Keratinocyte (primary cell): ENCODE measurements at places on chromosomes 16 and 17.
A peak's percentile ranks its signal among the peaks of the same experiment; 100 is the strongest.

DNA sequence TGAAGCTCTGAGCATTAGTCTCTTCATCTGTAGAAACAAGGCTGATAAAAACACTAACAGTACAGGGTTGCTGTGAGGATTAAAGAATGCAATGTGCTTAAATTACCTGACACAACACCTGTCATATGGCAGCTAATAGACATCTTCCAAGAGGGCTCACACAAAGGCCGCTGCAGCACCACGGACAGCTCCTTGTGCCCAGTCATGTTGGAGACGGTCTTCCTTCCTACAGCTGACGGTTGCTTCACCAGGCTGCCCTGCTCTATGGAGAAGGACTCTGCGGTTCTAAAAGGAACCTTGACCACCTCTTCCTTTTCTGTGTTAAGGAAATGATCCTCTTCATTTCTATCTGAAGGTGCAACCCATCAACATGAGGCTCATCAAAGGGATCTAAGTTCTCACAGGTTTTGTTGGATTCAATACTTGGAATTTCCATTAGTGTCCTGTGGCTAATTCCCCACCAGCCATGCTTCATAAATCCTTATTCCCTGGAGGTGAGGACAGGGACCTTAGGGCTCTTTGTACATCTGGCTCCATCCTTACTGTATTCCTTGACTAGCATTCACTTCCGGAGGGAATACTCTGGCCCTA, 138.9 kb upstream of the CES5A start:
- DNase-seq = peak; percentile 15

DNA sequence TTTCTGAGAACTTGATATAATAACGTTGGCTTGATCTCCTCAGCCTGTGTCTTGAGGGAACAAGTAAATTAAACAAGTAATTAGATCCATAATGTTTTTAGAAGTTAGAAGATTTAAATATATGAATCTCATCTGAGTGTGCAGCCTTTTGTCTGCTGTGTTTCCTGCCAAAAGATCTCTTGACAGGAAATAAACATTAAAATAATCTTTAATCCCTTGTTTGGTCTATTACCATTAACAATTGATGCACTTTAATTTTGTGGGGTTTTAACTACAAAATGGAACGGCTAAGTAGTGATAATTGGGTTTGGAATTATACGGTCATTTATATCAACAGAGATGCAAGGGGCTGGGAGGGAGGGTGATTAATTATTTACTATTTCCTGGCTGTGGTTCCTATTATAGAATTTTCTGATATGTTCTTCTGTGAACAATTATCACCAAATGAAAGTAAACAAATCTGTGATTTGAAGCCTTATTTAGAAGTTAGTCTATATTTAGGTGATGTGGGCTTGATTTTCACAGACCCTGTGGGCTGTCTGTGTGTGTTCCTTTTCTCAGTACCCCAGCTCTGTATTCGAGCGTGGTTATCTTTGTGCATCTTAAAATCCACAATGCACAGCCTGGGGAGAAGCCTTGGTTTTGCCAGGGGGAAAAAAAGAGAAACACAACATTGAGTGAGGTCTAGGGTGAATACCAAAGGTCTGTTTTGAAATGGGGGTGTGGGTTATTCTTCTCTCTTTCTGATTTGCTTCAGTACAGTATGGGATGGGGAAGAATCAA, 556.1 kb downstream of the WWOX start:
- DNase-seq = no peak

DNA sequence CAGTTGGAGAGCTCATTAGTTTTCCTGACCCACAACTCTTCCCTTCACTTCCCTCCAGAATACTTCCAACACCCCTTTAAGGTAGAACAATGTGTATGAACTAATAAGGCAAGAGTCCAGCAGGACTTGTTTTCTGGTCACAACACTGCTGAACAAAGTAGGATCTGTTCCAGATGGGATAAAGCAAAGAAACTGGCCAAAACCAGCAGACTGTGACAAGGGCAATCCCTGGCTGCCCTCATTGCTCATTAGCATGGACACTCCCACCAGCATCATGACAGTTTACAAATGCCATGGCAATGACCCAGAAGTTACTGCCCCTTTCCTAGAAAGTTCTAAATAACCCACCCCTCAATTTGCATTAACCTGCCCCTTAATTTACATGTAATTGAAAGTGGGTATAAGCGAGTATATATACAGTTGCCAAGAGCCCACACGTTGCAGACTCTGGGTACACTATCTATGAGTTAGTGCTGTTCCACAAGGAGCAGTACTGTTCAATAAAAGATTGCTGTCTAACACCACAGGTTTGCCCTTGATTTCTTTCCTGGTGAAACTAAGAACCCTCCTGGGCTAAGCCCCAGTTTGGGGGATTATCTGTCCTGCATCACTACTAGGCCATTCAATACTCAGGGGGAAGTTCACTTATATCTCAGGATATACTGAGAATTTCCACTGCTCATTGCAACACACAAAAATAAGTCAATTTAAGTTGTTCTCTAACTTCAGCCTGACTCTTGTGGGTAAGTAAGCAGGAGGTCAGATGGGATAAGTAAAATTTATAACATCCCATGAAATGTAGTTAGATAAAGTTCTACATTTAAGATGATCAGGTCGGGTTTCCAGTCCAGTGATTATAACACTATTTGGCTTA, 82.3 kb downstream of the SSH2 start:
- no peak for DNase-seq

DNA sequence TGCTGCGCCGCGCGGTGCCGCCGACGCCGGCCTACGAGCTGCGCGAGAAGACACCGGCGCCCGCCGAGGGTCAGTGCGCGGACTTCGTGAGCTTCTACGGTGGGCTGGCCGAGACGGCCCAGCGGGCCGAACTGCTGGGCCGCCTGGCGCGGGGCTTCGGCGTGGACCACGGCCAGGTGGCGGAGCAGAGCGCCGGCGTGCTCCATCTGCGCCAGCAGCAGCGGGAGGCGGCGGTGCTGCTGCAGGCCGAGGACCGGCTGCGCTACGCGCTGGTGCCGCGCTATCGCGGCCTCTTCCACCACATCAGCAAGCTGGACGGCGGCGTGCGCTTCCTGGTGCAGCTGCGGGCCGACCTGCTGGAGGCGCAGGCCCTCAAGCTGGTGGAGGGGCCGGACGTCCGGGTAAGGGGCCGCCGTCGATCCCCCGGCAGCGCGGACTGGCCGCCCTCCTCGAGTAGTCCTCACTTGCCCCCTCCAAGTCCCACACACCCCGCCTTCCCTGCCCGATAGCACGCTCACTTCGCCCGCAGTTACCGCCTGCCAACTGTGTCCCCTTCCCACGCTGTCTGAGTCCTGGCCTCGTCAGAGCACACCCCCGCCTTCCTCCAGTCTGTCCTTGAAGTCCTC, 470 bp downstream of the MLYCD start:
- no peak for DNase-seq

GRCh38 chr16:72542102-72542501, 370.1 kb upstream of the PMFBP1 start:
- no peak for DNase-seq

GRCh38 chr17:4738136-4739121, 1.2 kb upstream of the ZMYND15 start:
- DNase-seq = peak; percentile 21

- peak; percentile 48 for DNase-seq
Measured at GRCh38 chr17:62780269-62780668, 27.8 kb downstream of the MARCHF10 start.

DNA sequence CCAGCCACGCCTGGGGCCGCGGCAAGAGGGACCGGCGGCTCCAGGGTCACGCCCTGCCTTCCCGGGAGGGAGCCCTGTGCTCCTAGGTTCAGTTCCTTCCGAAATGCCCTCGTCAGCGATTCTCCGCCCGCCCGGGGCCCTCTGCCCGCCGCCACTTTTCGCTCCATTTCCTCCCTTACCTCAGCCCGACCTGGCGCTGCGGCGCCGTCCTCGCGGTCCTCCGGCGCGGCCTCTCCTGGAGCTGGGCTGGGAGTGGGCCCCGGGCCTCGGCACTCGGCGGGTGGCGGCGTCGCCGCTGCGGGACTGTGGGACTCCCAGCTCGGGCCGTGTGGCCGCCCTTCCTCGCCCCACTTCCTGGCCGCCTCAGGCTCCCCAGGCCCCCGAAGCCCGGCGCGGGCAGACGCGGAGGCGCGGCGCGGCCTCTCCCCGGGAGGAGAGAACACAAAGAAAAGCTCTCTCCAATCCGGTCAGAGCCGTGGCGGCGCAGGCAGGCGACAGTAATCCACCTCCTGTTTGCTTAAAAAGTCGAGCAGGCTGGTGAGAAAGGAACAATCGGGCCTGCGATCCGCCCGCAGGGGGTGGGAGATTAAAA, 1.6 kb downstream of the BAHCC1 start:
- DNase-seq = no peak

DNA sequence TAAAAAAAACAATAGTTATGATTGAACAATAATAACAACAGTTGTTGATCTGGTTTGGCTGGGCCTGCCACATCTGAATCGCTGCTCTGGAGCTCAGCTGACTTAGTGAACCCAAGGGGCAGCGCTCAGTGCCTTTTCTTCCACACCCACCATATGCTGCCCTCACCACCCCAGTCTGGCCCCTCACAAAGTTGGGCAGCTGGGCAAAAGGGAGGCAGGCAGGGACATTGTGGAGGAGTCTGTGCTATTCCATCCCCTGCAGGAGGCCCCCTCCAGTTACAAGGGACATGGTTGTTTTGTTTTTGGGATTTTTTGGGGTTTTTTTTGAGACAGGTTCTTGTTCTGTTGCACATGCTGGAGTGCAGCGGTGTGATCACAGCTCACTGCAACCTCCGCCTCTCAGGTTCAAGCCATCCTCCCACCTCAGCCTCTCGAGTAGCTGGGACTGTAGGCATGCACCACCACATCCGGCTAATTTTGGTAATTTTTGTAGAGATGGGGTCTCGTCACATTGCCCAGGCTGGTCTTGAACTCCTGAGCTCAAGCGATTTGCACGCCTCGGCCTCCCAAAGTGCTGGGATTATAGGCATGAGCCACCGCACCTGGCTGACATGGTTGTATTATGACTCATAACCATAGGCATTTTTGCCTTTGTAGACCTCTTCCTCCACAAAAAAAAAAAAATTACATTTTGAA, 8.6 kb upstream of the PECAM1 start:
- DNase-seq = no peak

DNA sequence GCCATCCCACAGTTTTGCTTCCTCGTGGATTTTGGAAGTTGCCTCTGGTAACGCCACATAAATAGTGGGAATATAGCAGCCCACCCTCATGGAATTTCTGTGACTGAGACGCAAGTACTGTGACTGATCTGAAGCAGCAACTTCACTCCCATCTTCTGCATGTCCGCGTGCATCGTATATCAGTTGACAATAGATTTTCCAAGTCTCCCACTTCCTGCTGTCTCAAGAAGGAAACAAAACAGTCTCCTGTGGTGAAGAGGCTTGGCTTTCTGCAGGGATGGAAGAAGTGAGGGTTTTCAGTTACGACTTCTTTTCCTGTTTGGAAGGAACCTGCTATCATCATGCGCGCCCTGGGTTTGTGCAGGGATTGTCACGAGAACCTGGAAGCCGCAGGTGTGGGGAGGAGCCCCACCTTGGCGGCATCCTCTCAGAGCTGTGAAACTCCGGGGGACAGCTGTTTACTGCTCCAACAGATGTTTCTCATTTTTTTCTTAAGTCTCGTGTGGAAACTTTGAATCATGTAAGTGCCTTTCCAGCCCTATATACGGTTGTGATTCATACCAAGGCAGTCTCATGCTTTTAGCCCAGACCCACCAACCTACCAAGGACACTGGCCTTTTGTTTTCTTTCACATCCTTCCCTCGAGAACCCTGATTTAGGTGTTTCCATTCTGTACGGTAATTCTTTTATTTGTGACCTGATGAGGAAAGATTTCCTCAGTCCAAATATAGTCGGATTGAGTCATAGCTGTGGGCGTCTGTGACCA, 57.5 kb downstream of the WIPI1 start:
- DNase-seq = no peak

DNA sequence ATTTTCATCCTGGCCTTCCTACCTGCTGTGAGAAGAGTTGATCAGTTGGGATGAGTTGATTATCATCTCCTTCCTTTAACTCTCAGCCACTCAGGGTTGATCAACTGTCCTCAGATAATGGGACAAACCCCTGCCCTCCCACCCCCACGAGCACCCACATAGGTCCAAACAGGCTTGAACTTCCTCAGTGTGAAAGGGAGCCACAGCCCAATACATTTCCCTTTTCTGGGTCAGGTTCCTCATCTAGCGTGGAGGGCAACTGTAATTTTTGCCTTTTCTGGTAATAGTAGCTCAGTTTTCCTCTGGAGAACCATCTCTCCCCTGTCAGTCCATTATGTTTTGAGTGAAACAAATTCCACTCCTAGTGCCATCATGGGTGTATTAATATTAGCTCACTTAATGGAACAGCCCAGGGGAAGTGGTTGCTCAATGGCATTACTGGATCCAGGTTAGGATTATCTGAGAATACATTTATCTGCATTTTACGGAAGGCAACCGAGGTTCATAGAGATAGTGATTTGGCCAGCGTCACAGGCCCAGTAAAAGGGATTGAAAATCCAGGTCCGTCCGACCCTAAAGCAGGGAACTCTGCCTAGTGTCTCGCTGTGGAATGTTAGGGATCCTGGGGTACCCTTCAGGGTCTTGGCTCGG, 476 bp upstream of the LPCAT2 start:
- DNase-seq = no peak

- no peak for DNase-seq
Measured at GRCh38 chr17:72400863-72401262, 280.0 kb downstream of the SOX9 start.

GRCh38 chr17:44536090-44536953, 21.0 kb upstream of the FZD2 start:
- DNase-seq = no peak

DNA sequence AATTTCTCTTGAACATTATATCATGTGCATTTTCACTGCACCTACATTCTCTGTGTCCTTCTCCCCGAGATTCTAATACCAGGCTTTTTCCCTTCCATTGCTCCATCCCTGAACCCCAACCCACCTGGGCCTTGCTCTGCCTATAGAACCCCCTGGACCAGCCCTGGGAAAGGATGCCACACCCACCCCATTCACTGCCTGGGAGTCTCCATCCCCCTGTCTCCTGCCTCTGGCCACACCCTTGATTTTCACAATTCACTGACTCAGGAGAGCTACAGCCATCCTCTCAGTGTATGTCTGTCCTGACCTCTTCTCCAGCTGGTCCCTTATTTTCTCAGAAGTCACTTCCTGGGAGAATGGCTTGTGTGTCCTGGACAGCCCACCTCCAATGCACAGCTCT, 27.9 kb upstream of the NGFR start:
- no peak for DNase-seq

GRCh38 chr17:60147553-60148223, 2.1 kb upstream of the CA4 start:
- no peak for DNase-seq
